ENCODE measurements at places on chromosomes 4 and X.

GRCh38 chr4:41133454-41134018 lies 80.8 kb downstream of the APBB2 start:
- no peak for DNase-seq

- DNase-seq: no peak
These were observed 48.0 kb downstream of the SLC25A5 start for GRCh38 chrX:119516157-119516702.

- DNase-seq: no peak
These were observed 32.6 kb downstream of the RELL1 start for GRCh38 chr4:37653601-37654000.

DNA sequence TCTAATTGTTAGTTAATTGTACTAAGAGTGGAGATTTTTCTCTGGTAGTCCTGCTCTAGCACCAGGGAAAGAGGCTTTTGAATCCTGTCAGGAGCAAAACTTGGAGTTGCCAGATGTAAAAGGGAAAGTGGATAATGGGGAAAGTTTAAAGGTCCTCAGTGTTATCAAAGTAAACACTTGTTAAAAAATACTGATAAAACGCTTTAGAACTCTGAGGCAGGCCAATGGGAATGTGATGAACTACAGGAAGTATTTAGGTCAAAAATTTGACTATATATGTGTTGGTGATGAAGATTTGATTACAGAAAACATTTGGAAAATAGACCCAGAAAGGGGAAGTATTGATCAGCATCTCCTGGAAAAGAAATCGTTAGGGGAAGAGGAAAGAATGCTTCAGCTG lies 32.8 kb downstream of the SERPINA7 start:
- no peak for DNase-seq

GRCh38 chr4:113012786-113013185 lies 36.7 kb upstream of the ANK2 start:
- no peak for DNase-seq

- no peak for DNase-seq
These were observed 2.6 kb upstream of the ARAF start for GRCh38 chrX:47558436-47558835.

DNA sequence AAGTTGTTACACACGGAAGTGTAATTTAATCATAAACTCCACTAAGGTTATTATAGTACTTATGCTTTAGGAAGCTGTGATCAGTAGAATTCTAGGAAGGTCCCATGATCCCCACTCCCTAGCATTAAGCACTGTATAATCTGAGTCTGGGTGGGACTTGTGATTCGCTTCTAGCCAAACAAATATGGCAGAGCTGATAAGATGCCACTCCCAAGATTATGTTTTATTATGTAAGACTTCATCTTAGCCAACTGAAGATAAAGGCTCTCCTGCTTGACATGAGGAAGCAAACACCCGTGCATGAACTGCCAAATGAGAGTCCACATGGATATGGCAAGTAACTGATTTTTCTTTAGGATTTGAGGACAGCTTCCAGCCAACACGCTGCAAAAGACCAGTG lies 186.4 kb upstream of the NDST3 start:
- DNase-seq: no peak

DNA sequence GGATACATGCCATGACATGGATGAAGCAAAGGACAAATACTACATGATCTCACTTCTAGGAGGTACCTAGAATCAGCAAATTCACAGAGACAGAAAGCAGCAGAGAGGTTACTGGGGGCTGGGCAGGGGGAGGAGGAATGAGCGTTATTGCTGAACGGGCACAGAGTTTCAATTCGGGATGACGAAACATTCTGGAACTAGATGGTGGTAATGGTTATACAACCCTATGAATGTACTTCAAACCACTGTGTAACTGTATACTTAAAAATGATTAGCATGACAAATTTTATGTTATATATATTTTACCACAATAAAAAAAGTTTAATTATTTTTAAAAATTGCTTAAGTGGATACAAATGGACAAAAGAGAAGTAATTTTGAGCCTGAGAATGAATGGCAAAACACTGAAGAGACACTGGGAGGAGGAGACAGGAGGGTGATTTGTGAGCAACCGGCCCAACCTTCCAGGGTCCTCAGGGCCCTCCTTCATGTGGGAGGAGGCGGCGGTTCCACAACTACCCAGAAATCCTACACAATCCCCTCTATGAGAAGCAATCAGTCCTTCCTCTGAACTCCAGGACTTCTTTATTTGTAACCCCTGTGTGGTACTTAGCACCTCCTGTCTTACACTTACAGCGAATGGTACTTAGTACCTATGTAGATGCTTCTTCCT lies 14.1 kb downstream of the ACSL1 start:
- DNase-seq: no peak

GRCh38 chrX:66684196-66684595 lies 45.3 kb upstream of the EDA2R start:
- no peak for DNase-seq

DNA sequence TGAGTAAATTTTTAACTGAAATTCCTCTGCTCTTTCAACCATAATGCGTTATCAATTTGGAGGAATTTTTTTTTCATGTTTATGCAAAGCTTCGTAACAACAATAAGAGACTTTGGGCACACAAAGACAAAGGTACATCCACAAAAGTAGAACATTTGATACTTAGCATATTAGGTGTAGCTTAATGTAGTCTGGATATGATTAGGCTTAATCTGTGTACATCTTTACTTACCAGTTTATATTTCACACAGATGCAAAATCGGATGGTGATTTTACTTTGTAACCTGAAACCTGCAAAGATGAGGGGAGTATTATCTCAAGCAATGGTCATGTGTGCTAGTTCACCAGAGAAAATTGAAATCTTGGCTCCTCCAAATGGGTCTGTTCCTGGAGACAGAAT lies 20.3 kb downstream of the AIMP1 start:
- DNase-seq: no peak

DNA sequence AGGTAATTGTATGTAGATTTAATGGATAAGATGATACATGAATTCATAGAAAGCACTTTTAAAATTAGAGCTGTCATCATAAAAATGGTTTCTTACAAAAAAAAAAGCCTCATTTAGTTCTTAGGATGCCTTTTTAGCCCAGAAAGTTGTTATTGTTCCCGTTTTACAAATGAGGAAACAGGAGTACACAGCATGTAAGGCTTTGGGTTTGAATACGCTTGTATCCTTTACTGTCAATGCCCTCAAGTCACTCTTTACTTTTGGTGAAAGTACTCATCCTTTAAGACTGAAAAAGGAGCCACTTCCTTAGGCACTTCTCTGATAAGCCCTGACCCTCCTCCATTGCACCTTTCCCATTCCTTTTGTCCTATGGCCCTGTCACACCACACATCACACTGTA lies 4.9 kb downstream of the EREG start:
- DNase-seq: no peak

DNA sequence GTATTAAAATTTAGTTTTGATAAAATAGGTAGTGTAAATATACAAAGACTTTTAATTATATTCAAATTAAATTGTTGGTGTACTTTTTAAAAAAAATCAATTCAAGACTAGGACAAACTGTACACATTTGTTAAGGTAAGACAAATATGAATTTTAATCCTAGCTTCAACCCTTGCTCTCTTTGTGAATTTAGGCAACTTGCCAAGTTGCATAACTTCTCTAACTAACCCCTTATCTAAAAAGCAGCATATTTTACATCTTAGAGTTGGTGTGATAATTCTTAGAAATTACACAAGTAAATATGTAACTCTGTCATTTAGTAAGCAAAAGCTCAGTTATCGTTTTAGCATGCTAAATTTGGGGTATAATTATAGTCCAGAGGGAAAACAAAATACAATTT lies 78.1 kb upstream of the FSTL5 start:
- no peak for DNase-seq

DNA sequence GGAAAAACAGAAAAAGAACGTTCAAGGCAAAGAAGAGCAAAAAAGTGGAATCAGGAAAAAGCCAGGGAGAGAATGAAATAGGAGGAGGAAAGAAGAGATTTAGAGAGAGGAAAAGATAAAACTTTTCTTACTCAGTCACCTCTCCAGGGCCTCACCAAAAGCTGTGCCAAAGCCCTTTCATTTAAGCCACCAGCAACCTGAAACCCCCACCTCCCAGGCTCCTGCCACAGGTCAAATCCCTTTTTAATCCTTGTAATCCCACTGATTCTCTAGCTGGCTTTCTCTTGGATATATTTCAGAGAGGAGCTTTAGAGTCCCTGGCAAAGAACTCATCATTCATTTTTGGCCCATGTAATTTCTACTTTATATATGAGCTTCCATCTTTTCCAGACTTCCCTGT lies 25.7 kb upstream of the XIAP start:
- no peak for DNase-seq

GRCh38 chrX:17484592-17484991 lies 109.6 kb downstream of the NHS start:
- no peak for DNase-seq

DNA sequence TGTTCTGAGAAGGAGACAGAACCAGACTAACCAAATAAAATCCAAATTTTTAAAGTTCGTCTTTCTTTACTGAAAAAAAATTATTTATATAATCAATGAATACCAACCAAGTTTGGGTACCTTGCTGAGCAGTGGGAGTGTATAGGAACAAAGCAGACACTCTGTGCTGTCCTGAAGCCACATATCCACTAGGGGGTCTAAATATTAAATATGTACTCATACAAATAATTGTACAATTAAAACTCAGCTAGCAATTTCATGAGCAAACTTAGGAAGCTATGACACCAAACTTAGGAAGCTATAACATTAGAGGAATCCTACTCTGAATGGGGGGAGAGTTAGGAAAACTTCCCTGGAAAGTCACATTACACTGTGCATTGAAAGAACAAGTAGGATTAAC lies 582.0 kb upstream of the EPHA5 start:
- no peak for DNase-seq

GRCh38 chr4:120844528-120844921 lies 78.0 kb downstream of the PRDM5 start:
- no peak for DNase-seq

- no peak for DNase-seq
These were observed 24.2 kb downstream of the KLHL15 start for GRCh38 chrX:24002792-24003191.

DNA sequence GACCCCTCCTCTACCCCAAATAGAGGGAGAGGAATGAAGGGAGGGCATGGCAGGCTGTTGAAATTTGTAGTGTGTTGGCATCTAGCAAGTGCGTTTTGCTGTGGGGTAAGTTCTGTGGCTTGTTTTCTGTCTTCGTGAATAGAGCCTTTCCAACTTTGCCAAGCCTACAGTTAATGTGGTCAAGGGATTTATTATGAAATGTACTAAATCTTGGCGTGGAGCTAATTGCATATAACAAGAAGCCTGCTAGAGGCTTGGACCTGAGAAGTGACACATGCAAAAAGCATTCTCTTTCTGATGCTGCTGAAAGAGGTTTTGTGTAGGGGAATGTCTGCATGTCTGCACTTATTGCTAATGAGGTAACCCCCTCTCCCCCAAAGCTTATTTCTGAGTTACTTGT lies 132.2 kb downstream of the BMPR1B start:
- DNase-seq: no peak

GRCh38 chr4:86286726-86287125 lies 73.1 kb downstream of the MAPK10 start:
- DNase-seq: no peak

DNA sequence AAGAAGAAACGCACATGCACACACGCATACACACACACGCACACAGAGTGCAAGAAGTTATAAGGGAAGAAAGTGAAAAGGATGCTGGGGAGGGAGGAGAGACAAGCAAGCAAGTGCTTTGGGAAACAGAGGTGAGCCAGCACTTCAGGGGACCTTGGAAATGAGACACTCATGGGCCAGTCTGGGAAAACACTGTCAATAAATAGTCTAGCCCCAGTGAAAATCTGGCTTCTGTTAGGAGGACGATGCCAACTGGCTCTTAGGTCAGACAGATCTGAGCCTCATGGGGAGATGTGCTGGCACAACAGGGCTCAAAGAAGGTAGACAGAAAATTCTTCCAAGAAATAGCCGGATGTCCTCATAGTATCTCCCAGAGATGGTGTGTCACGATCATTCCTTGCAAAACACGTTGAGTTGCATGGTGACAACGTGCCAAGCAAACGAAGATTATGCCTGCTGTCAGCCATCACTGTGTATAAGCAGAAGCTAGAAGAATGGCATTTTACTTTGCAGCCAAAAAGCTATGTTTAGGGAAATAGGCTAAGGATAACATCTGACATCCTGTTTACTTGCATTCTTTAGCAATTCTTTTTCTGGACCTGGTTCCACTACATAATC lies 557 bp upstream of the ARHGEF6 start:
- DNase-seq: no peak

GRCh38 chr4:159279084-159279483 lies 176.2 kb downstream of the RAPGEF2 start:
- DNase-seq: no peak

DNA sequence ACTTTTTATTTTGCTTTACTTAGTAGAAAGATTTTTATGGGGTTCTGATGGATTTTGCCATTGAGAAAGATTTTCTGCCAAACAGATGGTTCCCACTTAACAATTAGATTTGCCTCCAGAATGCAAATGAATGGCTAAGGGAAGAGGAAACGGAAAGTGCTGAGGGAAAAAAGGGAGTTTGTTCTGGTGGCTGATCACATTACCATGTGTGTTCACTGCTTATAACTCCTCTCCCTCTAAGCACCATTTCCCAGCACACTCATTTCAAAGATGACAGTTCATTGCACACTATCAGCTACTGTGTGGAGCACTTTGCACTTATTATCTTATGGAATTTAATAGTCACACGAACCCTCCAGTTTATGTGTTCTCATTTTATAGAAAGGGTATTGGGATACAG lies 68.0 kb upstream of the GRID2 start:
- DNase-seq: no peak

DNA sequence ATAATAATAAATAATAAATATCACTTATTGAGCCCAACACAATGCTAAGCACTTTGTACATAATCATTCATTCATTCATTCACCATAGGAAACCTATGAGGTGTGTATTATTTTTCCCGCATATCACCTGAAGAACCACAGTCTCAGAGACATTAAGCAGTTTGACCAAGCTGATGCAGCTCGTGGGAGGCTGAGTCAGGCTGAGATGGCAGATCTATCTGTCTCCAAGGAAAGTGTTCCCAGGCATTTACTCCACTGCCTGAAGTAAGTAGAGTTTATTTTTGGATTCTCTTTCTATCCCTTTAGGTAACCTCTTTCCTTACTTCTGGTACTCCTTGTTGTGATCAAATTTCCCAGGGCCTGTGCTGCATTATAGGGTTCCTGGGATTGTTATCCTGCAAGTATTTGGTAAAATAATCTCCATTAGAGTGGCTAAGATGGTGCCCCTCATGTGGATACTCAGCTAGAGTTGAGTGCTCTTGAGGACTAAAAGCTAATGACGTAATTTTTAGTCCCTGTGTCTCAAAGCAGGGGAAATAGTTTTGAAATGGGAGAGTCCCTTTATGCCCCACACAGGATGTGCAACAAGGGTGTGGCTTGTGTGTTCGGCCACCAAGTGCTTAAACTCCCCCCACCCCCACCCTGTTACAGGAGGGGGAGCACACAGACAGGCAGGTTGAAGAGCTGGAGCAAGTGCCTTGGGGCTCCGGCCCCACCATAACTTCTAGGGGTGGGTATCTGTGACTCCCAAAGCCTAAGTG lies 467.0 kb downstream of the STIM2 start:
- DNase-seq: no peak

Measured in HS-27A (cell line).